Thymus (tissue), 14 donors: ENCODE measurements at places on chromosomes 1 and 21. TPM values are rescaled to one million over a fixed set of nuclear protein-coding genes. Genes with fewer than 3 reads are reported as not detected.

GRCh38 chr1:20603504-20604464 lies 14.9 kb downstream of the CDA start:
- DNase-seq, result no peak

DNA sequence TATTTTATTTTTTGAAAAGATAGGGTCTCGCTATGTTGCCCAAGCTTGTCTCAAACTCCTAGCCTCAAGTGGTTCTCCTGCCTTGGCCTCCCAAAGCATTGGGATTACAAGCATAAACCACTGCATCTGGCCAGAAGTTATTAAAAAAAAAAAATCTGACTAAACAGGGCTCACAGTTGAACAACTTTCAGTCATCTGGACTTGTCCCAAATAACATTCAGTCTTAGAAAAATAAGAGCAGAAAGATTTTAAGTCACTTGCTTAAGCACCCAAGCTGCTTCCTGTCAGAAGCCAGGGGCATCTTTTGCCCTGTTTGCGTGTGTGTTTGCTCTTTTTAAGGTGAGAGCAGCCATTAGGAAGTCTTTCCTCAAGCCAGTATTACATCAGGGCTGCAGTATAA lies 286.8 kb downstream of the LMO4 start:
- DNase-seq, result no peak

The LMX1A gene
- polyA plus RNA-seq, result 0.11 TPM

DNA sequence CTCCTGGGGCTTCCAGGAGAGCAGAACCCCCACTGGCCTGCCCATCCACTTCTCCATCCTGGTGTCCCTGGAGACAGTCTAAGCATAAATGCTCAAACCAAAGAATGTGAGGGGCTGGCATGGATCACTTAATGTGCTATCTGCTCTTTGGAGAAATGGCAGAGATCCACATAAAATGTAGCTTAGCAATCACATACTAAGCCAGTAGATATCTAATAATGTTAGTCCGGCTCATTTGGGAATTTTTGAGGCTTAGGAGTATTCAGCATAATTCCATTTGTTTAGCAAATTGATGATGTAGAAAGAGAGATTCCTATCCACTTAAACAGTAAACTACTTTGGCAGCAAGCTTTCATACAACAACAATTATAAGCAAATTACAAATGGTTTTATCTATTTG lies 90.7 kb downstream of the TENT5C start:
- no peak for DNase-seq

DNA sequence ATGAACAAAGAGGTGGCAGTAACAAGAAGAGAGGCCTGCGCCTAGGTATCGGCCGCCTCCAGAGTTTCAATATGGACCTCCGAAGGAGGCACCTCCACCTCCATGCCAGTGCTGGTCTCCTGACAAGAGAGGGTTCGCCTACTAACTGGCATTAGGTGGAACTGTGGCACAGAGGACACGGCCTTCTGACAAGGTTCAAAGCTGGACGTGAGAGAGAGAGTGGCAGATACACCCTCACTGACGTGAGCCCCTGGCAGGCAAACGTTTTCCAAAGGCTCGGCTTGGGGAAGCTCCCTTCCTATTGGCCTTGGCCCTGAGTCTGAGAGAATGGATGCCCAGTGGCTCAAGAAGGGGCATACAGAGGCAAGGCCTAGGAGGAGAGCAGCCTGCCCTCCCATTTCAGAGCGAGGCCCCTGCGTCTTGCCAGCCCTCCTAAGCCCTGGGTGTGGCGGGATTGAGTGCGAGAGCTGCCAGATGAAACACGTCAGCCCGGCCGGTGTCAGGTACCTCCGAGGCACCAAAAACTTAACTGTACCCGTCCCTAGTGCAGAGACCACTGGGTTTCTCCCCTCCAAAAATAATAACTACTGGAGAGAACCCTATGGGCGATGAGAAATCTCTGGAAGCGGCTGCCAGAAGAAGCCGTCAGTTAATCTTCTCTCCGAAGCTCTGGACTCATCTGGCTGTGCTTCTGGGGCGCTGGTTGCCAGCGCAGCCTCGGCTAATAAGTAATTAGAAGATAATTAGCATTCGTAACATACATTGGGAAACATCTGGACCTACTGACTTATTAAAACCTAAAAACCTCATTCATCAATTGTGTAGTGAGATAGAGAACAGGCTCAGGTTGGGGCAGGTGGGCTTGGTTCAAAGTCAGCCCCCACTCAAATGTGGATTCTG lies 283.6 kb downstream of the NPHP4 start:
- no peak for DNase-seq

DNA sequence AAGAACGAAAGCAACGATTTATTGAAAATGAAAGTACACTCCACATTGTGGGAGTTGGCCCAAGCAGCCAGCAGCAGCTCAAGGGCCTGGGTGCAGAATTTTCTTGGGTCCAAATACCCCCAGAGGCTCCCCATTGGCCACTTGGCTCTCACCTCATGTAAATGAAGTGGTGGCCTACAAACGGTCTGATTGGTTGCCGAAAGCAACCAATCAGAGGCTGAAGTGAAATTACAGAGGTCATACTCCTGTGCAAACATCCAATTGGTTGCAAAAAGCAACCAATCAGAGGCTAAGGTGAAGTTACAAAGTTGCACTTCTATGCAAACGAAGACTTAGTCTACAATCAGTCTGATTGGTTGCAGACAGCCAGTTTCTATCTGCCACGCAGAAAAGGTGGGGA lies 31.9 kb downstream of the FAM163A start:
- DNase-seq, result no peak

The GPATCH2 gene
- polyA plus RNA-seq, result 6.5 TPM

DNA sequence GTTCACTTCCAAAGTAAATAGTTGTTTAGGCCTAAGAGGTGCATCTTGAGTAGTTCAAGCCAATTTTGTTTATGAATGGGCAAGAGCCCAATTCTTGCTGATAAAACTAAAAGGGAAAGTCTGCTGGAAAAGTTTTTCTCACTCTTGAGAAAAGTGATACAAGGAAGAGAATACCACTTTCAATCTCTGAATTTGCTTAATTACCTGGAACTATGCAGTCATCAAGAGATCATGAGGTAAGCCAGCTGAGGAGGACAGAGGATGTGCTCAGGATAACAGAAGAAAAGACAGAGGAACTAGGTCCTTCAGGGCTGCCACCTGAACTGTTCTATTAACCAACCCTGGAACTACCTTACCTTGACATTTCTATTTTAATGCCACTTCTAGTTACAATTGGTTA lies 42.2 kb downstream of the ILDR2 start:
- no peak for DNase-seq

DNA sequence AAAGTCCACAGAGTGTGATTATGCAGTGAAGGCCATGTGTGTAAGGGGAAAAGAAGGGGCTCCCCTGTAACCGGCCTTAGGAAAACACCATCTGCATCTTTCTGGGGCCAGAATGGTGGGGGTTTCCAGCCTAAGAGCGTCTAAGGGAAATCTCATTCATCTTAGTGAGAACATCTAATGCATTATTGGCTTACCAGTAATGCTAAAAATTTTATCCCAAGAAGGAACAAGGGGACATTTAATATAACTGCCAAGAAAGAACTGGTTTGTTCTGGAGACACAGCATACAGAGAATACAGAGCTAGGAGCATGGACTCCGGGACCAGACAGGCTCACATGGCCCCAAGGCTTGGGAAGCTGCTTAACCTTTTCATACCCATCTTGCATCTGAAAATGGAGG lies 58.3 kb upstream of the DSCAM start:
- no peak for DNase-seq

The CD1C gene
- 27.2 TPM for polyA plus RNA-seq

- no peak for DNase-seq
Measured at GRCh38 chr1:54477153-54477561, 70.9 kb upstream of the ACOT11 start.

The ARL8A gene
- polyA plus RNA-seq, result 29.5 TPM

The SVBP gene
- 65.1 TPM for polyA plus RNA-seq

The ETV3 gene
- polyA plus RNA-seq, result 14.3 TPM

DNA sequence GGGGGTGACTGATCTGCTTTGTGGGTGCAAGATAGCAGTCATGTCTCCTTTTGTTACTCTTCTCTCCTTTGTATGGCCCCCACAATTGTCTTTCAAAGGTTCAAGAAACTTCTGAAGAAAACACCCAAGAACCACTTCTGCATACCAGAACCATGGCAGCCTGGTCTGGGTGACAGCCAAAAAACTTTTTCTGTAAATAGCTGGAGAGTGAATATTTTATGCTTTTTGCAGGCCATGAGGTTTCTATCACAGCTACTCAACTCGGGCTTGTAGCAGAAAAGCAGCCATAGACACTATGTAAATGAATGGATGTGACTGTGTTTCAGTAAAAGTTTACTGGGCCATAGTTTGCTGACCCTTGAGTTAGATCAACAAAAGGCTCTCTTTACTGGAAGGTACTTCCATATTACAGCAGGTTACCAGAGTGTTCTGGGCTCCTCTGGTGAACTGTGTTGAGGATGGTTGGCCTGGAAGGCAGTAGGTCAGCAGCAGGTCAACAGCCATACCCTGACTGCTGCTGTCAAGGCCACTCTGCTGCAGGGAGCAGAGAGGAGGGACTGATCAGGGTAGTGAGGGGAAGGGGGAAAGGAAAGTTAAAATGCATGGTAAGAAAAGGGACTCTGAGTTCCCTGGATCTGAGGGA lies 116.4 kb downstream of the GDAP2 start:
- no peak for DNase-seq

The WARS2 gene
- 7.7 TPM for polyA plus RNA-seq

The ZFYVE9 gene
- polyA plus RNA-seq, result 3.6 TPM

The GJA8 gene
- polyA plus RNA-seq, result not detected

DNA sequence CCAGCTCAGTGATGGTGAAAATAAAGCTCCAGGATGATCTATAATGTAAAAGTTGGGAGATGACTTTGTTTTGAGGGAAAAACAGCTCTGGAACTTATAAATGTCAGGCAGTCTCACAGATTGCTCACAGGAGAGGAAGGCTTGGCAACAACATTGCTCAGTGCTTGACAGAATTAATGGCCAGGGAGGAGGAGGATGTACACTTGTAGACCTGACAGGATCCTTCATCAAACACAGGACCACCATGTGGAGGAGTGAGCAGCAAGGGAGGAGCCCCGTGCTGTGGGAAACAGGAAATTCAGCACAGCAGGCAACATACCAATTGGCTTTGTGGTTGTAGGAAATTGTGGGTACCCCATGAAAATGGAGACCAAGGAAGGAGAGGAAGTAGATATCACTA lies 291.8 kb upstream of the CAMK1G start:
- DNase-seq, result no peak

- no peak for DNase-seq
Measured at GRCh38 chr1:16275591-16275990, 38.6 kb upstream of the CPLANE2 start.

DNA sequence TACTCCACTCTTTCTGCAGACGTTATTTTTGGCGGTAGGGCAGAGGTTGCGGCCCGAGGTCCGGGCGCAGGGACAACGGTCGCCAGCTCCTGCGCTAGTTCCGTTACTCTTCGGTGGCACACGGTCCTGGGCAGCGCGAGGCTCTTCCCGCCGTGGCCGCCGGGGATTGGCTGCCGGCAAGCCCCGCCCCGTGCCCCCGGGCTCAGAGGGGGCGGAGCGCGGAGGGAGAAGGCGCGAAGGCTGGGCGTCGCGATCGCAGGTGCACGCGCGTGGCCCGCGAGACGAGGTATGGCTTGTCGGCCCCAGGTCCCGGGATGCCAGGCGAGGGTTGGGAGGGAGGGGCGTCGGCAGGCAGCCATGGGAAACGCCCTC lies 518 bp upstream of the SHE start:
- DNase-seq, result no peak

DNA sequence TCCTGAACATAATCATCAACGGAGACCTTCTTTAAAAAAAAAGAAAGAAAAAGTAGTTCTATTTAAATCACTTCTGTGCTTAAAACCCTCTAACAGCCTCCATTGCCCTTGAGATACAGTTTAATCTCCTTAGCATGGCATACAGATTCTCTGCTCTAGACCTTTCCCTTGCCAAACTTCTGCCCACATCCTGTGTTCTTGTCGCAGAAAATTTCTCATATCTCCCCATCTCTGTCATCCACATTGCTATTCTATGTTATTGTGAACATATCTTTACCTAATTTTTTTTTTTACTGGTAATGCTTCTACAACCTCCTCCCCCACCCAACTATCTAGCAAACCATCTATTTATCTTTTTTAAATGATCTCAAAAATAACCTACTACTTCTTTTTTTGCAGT lies 135.7 kb upstream of the PROX1 start:
- no peak for DNase-seq

DNA sequence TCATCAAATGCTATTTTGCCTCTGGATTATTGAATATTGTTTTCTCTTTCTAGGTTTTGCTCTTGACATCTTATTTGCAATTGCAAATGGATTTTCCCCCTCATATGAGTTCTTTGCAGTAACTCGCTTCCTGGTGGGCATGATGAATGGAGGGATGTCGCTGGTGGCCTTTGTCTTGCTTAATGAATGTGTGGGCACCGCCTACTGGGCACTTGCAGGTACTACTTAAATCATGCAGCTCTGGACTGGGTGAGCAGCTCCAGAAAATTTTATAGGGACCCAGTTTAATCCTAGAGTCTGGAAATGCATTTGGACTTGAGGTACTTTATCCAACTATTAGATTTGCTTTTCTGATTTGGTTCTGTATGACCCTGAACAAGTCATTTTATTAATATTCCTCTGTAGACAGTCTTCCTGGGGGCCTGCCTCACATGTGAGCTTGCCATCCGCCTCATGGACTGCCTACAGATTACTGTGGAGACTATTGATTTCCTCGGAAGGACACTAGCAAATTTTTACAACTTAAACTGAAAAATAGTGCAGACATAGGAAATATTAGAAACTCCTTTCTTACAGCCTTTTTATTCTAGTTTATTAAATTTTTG lies 44.5 kb downstream of the SLC22A15 start:
- no peak for DNase-seq

- DNase-seq, result no peak
Measured at GRCh38 chr1:229884765-229885164, 182.3 kb upstream of the GALNT2 start.

DNA sequence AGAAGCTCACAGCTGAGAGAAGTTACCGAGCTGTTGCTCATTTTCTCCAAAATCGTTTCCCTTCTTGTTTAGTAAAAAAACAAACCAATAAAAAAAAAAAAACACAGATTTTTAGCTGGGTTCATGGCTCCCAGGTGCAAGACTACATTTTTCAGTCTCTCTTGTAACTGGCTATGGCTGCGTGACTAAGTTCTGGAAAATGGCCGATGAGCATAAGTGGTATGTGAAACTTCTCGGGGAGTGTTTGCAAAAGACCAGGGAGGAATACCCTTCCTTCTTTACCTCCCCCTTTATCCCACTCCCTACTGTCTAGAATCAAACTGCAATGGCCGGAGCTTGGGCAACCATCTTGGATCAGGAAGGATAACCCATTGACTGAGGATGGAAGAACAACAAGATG lies 38.7 kb upstream of the KANK4 start:
- no peak for DNase-seq

The TSPEAR gene
- polyA plus RNA-seq, result 0.07 TPM

DNA sequence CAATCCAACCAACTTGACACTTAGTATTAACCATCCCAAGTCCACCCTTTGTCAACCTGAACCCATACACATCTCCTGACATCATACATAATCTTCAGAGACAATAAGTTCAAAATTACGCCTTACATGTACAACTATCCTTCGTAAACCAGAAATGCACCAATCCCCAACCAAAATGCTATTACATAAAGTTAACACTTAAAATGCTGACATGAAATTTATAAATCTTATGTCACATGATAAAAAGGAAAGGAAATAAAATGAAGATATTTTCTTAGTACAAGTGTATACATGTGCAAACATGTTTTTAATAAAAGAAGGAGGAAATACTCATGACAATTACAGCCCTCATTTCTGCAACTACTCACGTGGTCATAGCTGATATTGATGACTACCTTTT lies 95.0 kb downstream of the FCRL5 start:
- no peak for DNase-seq

The G0S2 gene
- polyA plus RNA-seq, result 23.5 TPM

The ORC1 gene
- polyA plus RNA-seq, result 0.96 TPM

GRCh38 chr1:153543736-153544135 lies 1.9 kb downstream of the S100A4 start:
- no peak for DNase-seq

The ZNF695 gene
- 0.48 TPM for polyA plus RNA-seq
